Muscle of leg (tissue), 16 donors: ENCODE measurements at places on chromosomes 7 and 10. TPM values are rescaled to one million over a fixed set of nuclear protein-coding genes. Genes with fewer than 3 reads are reported as not detected.
A peak's percentile ranks its signal among the peaks of the same experiment; 100 is the strongest.

- peak; percentile 54 for DNase-seq
Observed at GRCh38 chr7:41504214-41504980, 198.5 kb downstream of the INHBA start.

DNA sequence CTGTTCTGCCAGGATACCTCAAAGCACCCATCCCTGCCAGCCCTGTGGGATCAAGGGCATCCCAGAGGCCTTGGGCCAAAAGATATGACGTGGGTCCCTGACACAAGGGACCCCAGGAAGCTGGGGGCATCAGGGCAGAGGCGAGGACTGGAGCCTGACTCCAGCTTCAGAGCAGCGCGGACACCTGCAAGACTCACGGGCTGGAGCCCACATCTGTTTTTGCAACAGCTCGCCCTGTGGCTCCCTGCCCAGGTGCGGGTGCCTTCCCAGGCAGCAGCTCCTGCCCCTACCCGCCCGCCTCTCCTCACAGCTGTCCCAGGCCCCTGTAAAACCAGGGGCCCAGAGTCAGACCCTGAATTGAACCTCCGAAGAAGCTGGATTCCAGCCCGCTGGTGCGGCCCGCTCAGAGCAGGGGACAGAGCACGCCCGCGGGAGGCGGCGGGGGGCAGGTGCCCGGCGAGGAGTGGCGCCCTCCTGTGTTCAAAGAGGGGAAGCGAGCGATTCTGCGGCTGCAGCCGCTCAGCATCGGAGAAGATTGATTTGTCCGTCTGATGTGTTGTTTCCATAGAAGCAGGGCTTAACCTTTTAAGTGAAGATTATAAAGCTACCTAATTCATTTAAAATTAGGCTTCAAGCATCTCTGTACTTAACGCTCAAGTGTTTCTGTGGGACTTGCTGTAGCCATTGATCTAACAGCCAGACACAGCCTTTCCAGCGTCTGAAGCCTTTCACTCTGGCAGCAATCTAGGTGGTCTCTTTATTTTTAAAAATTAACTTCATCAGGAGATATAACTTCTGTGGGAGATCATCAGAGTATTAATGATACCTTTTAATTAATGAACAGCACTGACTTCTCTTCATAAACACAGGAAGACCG is 88.4 kb downstream of the BEND7 start:
- peak; percentile 43 for DNase-seq

DNA sequence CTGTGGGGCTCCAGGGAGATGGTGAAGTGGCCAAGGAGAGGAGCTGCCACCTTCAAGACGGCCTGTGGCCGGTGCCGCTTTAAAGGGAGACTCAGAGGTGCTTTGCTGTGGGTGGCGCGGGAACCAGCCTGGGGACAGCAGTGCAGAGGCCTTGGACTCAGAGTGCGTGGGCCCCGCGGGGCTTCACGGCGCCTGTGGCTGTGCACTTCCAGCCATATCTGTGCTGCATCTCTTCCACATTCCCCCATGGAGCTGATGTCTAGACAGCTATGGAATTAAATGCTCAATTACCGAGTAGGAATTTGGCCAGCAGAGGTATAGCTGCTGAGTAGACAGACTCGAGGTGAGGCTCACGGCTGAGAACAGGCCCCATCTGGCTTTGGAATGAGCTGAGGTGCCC is 41.7 kb downstream of the HTRA1 start:
- no peak for DNase-seq

DNA sequence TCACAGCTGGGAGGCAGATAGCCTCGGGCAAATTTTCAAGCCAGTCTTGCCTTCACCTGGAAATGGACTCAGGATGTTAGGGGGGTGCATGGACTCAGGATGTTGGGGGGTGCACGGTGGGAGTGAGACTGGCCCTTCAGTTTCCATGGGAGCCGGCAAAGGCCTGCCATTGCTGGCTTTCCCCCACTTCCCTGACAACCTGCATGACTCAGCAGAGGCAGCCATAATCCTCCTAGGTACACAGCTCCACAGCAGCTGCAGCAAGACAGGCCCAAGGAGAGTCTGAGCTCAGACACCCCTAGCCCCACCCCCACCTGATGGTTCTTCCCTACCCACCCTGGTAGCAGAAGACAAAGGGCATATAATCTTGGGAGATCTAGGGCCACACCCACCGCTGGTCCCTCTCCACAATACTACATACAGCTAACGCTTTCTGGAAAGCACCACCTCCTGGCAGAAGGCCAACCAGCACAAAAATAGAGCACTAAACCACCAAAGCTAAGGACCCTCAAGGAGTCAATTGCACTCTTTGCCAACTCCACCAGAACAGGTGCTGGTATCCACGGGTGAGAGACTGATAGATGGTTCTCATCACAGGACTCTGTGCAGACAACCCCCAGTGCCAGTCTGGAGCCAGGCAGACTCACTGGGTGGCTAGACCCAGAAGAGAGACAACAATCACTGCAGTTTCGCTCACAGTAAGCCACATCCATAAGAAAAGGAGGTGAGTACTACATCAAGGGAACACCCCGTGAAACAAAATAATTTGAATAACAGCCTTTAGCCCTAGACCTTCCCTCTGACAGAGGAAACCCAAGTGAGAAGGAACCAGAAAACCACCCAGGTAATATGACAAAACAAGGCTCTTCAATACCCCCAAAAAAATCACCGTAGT is 18.3 kb downstream of the C7orf25 start:
- no peak for DNase-seq

DNA sequence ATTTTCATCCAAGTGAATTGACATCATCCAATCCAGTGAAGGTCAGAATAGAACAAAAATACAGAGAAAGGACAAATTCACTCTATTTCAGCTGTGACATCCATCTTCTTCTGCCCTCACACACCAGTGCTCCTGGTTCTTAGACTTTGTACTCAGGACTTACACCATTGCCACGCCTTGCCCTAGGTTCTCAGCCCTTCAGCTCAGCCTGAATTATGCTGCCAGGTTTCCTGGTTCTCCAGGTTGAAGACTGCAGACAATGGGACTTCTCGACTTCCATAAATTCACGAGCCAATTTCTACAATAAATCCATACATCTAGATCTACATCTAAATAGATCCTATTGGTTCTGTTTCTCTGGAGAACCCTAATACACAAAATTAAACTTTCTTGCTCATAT is 181.2 kb upstream of the KCND2 start:
- no peak for DNase-seq

DNA sequence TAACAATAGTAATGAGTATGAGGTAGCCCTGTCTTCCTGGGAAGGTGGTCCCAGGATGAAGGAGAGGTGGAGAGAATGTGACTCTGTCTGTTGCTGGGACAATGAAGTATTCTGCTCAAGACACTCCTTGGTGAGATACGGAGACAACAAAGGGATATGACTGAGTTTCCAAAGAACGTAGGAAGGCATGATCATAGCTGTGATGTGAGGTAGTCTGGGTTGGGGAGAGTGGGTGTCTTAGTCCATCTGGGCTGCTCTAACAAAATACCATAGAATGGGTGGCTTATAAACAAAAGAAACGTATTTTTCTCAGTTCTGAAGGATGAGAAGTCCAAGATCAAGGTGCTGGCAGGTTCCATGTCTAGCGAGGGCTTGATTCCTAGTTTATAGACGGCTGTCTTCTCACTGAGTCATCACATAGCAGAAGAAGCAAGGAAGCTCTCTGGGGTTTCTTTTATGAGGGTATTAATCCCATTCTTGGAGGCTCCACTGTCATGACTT is 84.9 kb upstream of the RHOBTB1 start:
- no peak for DNase-seq

DNA sequence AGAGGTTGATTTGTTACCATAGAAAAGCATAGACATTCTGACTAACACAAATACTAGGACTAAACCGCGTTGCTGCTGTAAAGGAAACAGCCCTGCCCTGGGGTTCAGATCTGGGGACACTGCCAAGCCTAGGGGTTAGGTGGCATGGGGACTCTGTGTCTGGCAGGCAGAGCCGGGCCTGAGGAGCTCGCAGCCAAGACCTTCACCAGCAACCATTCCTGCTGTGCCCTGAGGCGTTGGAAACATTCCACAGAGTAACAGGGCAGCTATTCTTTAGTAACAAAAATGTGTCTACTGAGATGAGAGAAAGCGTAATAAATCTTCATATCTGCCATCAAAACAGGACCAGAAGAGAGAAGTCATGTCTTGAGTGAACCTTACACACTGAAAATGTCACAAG is 280.5 kb downstream of the POM121L12 start:
- DNase-seq, result peak; percentile 22

DNA sequence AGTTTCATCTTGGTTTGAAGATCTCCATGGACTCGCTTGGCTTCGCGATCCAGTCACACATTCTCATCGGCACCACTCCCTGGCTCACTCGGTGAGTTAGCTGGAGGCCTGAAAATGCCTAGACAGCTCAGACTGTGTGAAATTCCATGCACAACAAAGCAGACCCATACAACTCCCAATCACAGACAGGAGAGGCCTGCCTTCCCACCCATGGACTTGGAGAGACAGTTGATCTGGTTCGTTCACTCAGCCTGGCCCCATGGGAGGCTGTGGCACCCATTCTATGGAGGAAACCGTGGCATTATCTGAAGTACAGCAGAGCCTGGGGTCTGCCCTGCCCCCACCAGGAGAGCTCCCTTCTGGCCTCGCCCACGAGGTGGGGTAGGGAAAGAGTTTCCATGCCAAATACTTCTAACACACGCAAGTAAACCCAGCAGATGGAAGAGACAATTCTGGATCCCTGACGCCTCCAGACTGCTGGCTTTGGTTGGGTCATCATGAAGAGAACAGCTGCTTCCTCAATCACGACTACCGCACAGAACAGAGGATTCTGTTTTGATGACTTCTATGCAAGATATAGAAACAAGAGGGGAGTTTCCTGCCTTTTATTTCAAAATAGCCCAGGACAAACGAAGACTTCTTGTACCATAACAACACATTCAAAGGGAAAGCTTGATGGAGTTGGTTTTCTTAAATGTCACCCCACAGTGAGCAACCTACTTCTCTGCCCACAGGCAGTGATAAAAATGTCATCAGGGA is 15.9 kb downstream of the FAM53B start:
- DNase-seq, result peak; percentile 92

DNA sequence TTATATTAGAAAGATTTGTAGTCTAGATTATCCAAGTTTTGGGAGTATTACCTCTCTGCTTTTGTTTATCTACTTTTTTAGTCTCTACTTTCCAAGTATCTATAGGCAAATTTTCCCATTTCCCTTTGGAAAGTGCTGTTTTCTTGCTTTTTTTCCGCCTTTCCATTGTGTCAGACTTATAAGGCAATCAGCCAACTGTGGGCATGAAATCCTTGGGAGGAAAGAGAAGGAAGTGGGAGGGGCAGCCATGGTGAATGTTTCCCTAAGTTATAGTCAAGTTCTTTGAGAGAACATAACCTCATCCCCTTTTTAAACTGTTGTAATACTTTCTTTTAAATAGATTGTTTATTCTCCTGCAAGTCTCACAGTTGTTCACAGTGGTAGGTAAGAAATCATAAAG is 52.6 kb downstream of the PTEN start:
- DNase-seq, result peak; percentile 49

- DNase-seq, result no peak
Observed at GRCh38 chr10:101850749-101851148, 7.1 kb upstream of the KCNIP2 start.

- peak; percentile 41 for DNase-seq
Observed at GRCh38 chr7:7970531-7971307, 2.1 kb downstream of the GLCCI1 start.

DNA sequence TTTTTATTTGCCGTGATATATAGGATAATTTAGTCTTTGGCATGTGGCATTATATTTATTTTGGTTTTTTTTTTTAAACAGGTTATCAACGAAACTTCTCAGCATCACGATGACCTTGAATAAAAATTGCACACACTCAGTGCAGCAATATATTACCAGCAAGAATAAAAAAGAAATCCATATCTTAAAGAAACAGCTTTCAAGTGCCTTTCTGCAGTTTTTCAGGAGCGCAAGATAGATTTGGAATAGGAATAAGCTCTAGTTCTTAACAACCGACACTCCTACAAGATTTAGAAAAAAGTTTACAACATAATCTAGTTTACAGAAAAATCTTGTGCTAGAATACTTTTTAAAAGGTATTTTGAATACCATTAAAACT is 9.1 kb downstream of the VIM start:
- no peak for DNase-seq

GRCh38 chr7:17530244-17530643 is 231.8 kb downstream of the AHR start:
- peak; percentile 16 for DNase-seq

DNA sequence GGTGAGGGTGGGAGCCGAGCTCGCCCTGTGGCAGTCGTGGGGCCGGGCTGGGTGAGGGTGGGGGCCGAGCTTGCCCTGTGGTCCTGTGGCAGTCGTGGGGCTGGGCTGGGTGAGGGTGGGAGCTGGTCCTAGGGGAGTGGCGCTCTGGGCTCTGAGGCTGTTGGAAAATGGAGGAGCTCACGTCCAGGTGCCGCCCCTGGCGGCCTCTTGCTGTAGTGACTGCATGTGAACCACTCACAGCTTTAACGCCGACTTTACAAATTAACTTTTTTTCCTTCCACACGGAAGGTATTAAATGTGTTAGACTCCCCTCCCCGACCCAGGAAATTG is 312.6 kb downstream of the WDR37 start:
- DNase-seq, result peak; percentile 26

GRCh38 chr10:122461367-122461728 is at the start of gene HTRA1:
HTRA1 (plus strand) TSS chr10:122461553; CDS start chr10:122461653, 100 bp downstream.
- peak; percentile 86 for DNase-seq

GRCh38 chr10:119445311-119445934 is 97.1 kb downstream of the RGS10 start:
- peak; percentile 89 for DNase-seq

- no peak for DNase-seq
Observed at GRCh38 chr7:13702251-13702650, 287.2 kb downstream of the ETV1 start.

- no peak for DNase-seq
Observed at GRCh38 chr10:677750-678661, 11.5 kb downstream of the DIP2C start.

GRCh38 chr10:95247881-95248583 is 42.8 kb downstream of the PDLIM1 start:
- DNase-seq, result no peak

GRCh38 chr7:67422601-67423000 is 426.0 kb downstream of the TYW1 start:
- no peak for DNase-seq

DNA sequence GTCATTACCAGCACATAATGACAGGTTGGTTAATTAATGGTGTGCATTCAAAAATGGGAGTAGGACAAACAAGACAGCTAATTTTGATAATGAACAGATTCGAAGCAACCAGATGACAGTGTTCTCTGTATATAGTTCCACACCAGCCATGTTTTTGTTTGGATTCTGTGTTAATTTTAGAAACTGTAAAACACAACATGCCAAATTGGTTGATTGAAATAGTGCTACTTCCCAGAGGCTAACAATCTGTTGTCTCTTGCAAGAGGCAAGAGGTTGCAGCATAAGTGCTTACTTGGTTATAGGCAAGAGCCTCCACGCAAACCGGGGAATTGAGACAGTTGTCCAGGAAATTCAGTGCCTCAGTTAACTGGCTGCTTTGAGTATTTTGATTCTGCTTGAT is 170.2 kb upstream of the HABP2 start:
- peak; percentile 14 for DNase-seq

- DNase-seq, result no peak
Observed at GRCh38 chr10:2949948-2950354, 117.4 kb upstream of the PFKP start.

Gene MDFIC
- 44.3 TPM for total RNA-seq

Gene GNAT3
- total RNA-seq, result not detected

Gene NPTX2
- total RNA-seq, result 7.3 TPM

Gene TMEM229A
- total RNA-seq, result not detected

Gene PRRT4
- total RNA-seq, result 7.8 TPM

Gene NYAP1
- 1.6 TPM for total RNA-seq

Gene NET1
- 104 TPM for total RNA-seq

Gene FOXI2
- 0.09 TPM for total RNA-seq

Gene FGL2
- total RNA-seq, result 21.7 TPM

Gene HDAC9
- 38.2 TPM for total RNA-seq

Gene HTR5A
- not detected for total RNA-seq
